NCI-H187 treated with DMSO at 0.1 percent for 48 hours (cell line): ENCODE measurements at places on chromosomes 7 and 10.

- peak; percentile 93 for DNase-seq
Observed at GRCh38 chr7:104943502-104944343, 70.3 kb upstream of the KMT2E start.

DNA sequence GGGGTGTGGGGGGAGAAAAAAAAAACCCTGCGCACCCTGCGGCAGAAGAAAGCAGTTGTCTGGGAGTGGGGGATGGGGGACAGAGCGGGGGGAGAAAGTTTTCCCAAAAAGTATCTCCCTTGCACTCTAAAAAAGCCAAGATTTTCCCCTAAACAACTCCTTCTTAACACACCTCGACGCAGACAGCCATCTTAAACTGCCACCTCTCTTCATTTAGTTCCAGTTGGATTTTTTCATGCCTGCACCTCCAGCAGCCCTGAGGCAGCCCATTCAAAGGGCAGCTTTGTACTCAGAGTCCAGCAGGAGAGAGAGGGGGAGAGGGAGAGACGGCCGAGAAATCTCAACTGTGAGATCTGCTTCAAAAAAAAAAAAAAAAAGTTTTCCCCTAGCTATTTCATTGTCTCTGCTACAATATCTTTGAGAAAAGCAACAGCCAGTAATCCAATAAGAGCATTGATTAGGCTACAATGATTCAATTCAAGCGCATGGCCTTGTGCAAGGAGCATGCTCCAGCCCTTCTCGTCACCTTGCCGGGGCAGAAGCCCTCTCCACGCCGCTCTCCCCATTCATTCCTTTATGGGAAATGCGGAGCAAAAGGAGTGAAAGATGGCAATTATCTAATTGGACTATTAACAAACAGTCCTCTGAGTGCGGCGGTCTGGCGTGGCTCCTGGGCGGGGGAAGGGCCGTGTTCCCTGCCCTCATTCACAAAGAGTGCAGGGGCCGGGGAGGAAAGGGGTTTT lies 939 bp upstream of the VAX1 start:
- no peak for DNase-seq

GRCh38 chr7:157465891-157466866 lies 129.4 kb downstream of the DNAJB6 start:
- no peak for DNase-seq

DNA sequence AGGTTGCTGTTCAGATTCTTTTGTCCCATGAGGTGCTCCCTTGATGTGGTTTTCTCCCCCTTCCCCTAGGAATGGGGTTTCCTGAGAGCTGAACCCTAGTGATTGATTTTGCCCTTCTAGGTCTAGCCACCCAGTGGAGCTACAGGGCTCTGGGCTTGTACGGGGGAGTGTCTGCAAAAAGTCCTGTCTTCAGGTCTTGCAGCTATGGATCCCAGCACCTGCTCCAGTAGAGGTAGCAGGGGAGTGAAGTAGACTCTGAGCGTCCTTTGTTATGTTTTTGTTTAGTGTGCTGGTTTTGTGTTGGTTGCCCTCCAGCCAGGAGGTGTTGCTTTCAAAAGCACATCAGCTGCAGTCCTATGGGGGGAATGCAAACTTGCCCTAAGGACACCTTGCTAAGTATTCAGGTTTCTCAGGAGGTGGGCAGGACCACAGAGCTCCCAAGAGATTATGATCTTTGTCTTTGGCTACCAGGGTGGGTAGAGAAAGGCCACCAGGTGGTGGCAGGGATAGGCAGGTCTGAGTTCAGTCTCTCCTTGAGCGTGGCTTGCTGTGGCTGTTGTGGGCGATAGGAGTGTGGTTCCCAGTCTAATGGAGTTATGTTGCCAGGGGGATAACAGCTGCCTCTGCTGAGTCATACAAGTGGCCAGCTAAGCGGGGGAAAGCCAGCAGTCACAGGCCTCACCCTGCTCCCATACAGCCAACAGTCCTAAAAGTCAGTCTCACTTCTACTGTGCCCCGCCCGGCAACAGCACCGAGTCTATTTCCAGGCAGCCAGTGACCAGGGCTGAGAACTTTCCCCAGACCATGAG lies 92.4 kb upstream of the JCAD start:
- DNase-seq = no peak

- no peak for DNase-seq
Observed at GRCh38 chr10:3397231-3397630, 224.6 kb upstream of the PITRM1 start.
